Osteoblast (primary cell): ENCODE measurements at places on chromosomes 16 and 17. TPM values are rescaled to one million over a fixed set of nuclear protein-coding genes. Genes with fewer than 3 reads are reported as not detected.

The NKIRAS2 gene
- 38.0 and 39.1 TPM in 2 replicates for total RNA-seq

The KCTD19 gene
- not detected in 2 replicates for total RNA-seq

GRCh38 chr17:49439305-49439672 lies 24.6 kb upstream of the PHB1 start:
- H3K27me3 ChIP-seq, result peaks cover 42% of the 10 kb centered on the region
- no peak overlapping the region for H3K4me3 ChIP-seq
- DNase-seq, result no peak
- H3K4me1 ChIP-seq, result peaks cover 10% of the 10 kb centered on the region
- H3K27ac ChIP-seq, result no peak overlapping the region
- H3K36me3 ChIP-seq, result no peaks in the 10 kb centered on the region

The KREMEN2 gene
- not detected in 2 replicates for total RNA-seq

DNA sequence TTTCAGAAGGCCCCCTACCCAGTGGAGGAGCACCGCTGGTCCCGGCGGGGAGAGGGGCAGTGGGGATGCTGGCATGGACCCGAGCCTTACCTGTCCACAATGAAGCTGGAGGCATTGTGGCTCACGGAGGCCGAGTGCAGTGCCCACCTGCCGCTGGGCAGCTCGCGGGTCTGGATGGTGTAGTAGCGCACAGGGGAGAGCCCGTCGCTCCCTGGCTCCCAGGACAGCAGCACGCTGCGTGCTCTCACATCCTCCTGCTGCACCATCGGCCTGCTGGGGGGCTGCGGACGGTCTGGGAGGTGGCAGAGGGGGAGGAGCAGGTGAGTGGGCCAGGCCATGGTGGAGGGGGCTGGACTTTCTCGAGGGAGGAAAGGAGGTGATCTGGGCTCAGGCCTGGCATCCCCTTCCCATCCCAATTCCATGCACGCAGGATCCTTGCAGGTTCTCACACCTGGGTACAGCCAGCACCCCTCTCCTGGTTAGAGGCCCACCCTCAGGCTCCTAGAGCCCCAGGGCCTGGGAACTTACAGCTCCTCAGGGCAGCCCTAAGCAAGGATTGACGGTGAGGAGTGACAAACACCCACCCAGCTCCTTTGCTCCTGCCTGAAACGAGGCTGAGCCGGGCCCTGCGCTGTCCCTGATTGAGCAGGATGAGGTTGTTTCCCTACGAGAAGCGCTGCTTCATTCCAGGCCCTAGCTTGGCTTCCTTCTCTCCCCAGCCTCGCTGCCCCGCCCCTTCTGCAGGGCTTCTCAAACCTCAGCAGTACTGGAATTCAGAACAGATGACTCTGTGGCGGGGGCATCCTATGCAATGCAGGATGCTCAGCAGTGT lies 76.2 kb upstream of the CDC42EP4 start:
- no peaks in the 10 kb centered on the region for H3K36me3 ChIP-seq
- no peak overlapping the region for H3K27ac ChIP-seq
- peak; percentile 46 for DNase-seq
- H3K27me3 ChIP-seq, result peaks cover 4% of the 10 kb centered on the region
- H3K4me3 ChIP-seq, result no peak overlapping the region

DNA sequence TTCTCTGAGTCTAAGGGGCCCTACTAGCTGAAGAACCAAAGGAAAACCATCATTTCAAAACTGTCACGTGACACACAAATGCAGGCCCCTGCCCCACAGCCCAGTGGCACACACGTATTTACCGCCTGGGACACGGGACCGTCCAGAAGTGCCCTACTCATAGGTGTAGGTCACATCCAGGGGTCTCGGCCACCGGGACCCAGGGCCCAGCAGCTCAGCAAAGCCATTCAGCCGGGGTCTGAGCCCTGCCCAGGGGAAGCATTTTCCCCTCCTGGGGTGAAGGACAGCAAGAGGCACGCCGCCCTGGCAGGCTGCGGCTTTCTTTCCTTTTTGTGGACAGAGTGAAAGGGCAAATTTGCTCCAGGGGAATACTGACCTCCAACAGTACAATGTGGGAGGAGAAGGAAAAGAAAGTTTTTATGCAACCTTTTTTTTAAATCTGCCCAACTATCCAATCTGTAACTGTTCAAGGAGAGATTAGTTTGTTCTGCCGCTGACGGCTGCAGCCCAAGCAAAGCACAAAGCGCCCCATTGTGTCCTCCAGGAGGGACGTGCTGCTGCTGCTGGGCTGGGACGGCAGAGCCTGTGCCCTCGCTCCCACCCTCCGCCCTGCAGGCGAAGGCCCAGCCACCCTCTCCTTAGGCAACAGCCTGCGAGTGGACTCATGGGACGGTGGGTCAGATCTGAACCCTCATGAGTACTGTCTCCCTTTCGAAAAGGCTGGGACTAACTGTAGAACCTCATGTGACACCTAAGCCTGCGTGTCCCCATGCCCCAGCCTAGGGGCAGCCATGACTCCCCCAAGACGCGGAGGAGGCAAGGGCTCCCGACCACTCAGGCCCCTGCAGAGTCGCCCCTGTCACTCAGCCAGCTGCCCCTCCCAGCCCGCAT lies 21.3 kb downstream of the SLC7A5 start:
- H3K36me3 ChIP-seq, result peaks cover 58% of the 10 kb centered on the region
- DNase-seq, result peak; percentile 86
- H3K4me3 ChIP-seq, result no peak overlapping the region
- peaks cover 17% of the 10 kb centered on the region for H3K4me1 ChIP-seq

The TEX14 gene
- under 0.01 TPM in 2 replicates for total RNA-seq
